ENCODE measurements at places on chromosomes 5 and 9.

DNA sequence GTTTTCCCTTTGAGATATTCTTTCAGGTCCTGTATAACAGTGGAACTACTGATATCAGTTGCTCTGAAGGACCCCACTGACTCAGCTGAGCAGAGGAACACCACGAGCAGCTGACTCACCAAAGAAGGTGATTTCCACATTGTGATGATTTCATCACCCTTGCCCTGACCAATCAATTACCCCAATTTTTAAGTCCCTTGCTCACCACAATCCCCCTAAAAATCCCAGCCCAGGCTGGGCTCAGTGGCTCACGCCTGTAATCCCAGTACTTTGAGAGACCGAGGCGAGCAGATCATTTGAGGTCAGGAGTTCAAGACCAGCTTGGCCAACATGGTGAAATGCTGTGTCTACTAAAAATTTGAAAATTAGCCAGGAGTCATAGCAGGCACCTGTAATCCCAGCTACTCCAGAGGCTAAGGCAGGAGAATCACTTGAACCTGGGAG, 125.3 kb upstream of the ABCA1 start:
- no peak for DNase-seq

- no peak for DNase-seq
Observed at GRCh38 chr5:129445379-129445778, 14.7 kb upstream of the ADAMTS19 start.

- no peak for DNase-seq
Observed at GRCh38 chr9:129439242-129439641, 181.7 kb downstream of the C9orf50 start.

GRCh38 chr5:87154191-87154590, 113.5 kb upstream of the RASA1 start:
- no peak for DNase-seq

- DNase-seq: no peak
Observed at GRCh38 chr5:139646912-139647505, 1.1 kb upstream of the CXXC5 start.

DNA sequence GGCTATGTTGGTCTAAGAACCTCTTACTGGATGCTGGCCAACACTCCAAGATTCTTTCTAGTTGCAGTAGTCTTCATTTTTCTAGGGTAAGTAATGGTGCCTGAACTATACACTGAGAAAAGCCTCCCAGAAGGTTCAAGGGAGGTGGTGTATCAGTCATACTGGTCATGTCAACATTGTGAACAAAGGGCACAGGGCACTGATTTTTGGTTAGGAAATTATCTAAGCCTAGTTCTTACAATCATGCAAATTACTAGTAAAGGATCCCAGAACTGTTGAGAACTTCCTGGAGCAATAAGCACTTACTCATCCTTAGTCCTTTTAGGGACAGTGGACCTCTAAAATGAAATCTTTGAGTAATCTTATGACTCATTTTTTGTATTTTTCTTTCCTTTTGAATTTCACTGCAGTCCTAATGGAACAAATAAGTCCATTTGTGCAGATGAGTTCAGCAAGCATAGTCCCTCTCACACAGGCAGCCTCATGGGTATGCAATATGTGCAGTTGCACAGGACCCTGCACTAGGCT, 21.1 kb upstream of the CDC42SE2 start:
- no peak for DNase-seq

- DNase-seq: no peak
Observed at GRCh38 chr9:83526901-83527300, 11.3 kb downstream of the FRMD3 start.

DNA sequence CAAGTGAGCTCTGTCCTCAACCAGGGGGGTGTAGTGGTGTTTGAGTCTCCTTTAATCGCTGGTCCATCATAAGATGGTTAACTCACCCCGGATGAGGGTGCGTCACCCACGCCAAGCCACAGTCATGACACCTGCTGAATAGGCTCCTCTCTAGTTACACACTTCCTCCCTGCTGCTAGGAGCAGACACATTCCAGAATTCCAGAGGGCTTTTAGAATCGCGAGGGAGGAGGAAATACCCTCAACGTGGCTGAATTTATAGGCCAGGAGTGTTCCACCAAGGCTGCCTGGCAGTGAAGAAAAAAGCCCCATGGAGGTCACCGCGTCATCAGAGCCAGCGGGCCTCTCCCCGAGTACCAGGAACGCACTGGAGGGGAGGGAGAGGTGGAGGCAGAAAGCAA, 5.1 kb downstream of the GLRX start:
- DNase-seq: no peak

DNA sequence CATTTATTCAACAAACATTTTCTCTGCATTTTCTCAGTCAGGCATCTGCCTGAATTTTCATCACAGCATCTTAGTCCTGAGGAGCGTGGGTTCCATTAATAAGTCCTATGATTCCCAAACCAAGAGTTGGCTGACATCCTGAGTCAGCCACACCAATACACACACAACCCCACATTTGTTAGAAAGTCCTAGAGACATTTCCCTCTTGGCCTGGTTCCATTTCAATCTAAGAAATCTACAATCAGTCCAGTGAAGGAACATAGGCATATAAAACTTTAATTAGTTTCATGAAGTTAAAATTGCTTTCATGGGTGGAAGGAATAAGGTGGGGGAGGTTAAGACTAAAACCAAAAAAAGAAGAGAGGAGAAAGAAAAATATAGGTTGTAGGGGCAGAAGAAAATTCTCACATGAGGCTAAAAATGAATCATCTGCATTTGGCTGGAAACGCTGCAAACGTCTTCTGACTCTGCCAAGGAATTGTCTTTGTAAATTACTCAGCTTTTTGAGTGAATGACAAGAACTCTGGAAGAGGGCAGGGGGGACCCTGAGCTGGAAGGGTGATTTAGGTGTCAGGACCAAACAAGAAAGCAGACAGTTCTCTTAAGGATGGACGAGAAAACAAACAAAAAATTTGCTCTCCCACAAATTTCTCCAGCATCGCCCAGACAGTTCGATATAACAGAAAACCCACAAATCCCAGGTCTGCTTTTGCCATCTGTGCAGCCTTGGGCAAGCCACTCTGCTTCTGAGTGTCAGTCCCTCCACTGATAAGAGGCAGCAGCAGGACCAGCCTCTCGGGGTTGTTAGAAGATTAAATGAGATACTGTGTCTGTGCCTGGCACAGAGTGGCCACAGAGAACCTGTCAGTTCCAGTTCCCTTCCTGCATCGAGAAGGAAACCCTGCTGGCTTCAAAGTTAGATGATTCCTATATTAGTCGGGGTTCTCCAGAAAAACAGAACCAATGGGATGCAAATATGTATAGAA, 289.7 kb downstream of the CDK5RAP2 start:
- DNase-seq: no peak

GRCh38 chr5:135137146-135137915, 103.3 kb upstream of the PITX1 start:
- no peak for DNase-seq

DNA sequence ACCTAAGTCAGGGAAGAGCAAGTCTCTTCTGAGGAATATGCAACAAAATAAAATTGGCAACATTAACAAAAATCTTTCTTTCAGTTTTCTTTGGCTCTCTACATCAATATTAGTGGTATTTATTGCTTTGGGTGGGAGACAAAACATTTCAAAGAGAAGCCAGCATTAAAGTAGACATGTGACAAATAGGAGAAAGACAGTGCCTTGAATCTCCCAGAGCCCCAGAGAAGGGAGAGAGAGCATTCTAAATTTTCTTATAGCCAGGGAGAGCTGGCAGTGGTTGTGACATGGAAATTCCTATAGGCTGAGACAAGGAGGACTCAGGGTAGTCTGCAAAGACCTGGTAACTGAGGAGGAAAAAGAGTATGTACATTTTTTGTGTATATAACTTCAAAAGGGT, 79.4 kb upstream of the NREP start:
- DNase-seq: no peak

DNA sequence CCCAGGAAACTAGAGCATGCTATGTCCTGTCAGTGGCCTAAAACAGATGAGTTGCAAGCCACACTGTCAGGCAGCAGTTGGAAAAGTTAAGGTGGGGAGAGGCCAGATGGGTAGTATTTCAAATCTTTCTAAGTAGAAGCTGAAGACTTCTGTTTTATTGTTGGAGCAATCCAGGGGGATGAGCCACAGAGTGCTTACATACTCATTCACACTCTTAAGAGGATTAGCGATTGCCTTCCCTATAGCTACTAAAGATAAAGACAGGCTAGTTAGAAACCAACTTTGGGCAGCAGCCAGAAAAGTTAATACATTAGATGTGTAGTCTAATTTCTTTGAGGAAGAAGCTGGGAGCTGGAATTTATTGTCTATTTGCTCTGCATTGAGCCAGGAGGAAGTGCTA, 61.7 kb upstream of the ELAVL2 start:
- no peak for DNase-seq

DNA sequence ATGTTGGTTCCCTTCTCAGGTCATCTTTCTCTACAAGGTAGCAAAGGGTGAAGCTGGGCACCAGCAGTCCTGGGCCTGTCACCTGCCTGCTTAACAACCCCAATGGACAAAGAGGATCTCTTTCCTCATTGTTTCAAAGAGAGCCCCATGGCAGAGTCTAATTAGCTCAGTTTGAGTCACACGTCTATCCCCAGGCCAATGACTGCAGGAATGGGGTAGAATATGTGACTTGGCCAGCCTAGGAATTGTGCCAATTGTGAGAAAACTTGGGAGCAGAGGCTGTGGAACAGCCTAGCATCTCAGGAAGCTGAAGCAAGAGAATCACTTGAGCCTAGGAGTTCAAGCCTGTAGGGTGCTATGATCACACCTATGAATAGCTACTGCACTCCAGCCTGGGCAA, 3.6 kb upstream of the RAPGEF1 start:
- no peak for DNase-seq

DNA sequence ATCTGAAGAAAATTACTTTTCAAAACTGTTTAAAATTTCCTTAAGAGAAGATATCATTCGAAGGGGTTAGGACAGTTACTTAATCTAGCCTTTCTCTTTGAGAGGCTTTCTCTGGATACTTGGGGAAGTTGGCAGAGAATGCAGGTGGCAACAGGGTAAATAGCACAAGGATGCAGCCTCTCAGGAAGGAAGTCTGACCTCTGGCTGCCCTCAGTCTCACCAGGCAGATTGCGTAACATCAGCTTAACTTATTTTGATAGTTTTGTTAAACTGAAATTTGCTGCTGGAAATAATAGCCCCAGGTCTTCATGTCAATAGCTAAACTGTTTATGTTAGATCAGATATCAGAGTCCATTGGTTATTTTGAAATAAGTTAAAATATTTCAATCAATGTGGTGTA, 20.4 kb downstream of the CCDC192 start:
- peak; percentile 31 for DNase-seq

GRCh38 chr9:125497478-125497877, 209.5 kb downstream of the MAPKAP1 start:
- DNase-seq: no peak

DNA sequence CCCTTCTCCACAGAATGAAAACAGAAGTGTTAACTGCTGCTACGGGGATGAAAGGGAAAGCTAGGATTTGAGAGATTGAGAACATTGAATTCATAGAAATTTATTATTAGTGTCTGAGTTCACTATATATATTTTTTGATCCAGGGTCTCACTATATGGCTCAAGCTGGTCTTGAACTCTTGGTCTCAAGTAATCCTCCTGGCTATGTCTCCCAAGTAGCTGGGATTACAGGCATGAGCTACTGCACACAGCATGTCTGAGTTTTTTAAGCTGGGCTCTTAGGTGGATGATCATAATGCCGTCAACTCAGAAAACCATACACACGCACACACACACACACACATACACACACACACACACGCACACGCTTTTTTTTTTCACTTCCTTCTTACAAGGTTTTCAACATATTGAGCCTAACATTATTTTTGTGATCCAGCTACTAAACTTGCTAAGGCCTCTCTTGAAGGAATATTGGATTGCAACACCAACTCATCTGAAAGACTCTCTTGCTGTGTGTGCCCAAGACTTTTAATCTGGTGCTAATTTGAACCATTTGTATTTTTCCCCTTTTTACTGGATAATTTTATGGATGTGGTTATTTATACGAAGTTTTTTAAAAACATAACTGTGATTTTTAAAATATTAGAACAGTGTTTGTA, 1045.4 kb downstream of the DTWD2 start:
- DNase-seq: no peak
